ENCODE measurements at places on chromosomes 2 and 18.

GRCh38 chr18:75100832-75101630 is 107.9 kb downstream of the PTGR3 start:
- no peak for DNase-seq

DNA sequence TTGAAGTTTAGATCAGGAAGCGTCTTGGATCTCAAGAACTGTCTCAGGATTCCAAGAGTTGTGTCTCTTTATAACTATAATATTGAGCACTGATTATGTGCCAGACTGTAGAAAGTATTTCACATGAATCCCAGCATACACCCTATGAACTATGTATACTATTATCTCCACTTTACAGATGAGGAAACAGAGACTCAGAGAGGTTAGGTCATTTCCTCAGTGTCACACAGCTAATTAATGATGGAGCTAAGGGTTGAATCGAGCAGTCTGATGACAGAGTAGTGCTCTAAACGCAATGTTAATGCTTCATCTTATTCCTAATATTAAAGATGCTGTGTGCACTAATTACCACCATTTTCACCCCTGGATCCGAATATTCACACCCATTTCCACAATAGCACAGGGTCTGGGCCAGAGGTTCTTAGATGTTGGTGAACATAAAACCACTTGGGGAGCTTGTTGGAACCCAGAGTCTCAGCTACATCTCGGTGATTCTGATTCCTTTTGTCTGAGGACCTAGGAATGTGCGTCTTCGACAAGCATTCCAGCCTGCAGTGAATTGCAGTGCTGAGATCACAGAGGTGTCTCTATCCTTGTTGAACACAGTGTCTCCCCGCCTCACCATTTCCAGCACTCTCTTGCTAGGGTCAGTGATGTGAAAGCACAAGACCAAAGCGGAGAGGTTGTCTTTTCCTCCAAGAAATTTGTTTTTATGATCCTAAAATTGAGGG is 213.8 kb downstream of the SP3 start:
- DNase-seq, result no peak

- DNase-seq, result no peak
These were observed 83.2 kb upstream of the EPC2 start for GRCh38 chr2:148561389-148561788.

- DNase-seq, result no peak
These were observed 110.2 kb upstream of the CDH2 start for GRCh38 chr18:28287146-28287545.

DNA sequence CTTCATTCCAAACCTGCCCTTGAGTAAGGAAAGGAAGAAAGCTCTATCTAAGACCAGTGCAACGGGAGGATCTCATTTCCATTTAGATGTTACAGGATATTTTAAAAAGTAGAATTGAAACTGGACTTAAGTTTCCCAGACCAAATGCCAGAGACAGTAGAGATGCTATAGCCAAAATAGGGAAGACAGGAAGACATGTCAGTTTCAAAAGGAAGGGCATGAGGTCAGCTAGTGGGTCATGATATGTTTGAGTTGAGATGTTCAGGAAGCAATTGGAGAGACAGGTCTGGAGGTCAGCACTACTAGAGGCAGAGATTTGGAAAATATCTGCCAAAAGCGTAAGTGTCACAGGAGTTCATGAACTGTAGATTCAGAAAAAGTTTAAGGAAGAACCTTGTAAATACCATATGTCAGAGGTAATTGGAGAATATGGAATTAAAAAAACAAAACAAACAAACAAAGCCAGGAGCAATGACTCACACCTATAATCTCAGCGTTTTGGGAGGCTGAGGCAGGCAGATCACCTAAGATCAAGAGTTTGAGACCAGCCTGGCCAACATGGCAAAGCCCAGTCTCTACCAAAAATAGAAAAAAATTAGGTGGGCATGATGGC is 50.8 kb downstream of the EPHA4 start:
- no peak for DNase-seq

DNA sequence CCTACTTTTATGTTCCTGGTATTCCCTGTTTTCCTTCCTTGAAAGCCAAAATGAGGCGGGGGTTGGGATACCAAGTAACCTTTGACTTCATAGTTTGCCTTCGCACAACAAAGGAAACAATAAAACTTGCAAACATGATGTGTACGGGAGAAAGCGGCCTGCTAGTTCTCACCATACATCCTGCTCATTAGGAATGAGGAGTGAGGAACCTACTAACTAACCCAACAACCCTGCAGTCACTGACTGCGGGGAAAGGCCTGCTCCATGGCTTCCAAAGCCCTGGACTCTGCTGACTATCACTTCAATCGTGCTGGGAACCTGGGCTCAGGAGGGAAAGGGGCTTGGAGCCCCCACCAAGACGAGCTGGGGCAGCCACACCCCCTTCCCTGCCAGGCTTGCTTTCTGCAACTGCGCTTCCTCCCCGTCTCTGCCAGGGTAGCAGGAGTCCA is 24.2 kb downstream of the RPL31 start:
- no peak for DNase-seq

GRCh38 chr18:1296237-1296636 is 391.6 kb downstream of the ADCYAP1 start:
- no peak for DNase-seq

GRCh38 chr2:210919128-210919527 is 362.7 kb downstream of the CPS1 start:
- DNase-seq, result no peak

- no peak for DNase-seq
These were observed 70.3 kb upstream of the RMDN2 start for GRCh38 chr2:37854676-37855282.

DNA sequence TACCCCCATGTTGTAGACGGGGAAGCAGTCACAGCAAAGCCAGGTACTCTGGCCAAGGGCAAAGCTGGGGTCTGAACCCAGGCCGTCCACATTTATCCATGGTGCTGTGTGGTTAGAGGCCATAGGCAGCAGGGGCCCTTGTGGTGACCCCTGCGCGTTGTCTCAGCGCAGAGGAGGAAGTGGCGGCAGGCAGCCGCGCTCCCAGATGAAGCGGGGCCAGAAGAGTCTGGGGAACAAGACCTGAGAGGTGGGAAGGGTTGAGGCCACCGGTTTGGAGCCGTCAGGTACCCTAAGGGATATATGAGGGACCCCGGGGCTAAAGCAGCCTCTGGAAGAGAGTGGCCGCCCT is 770 bp downstream of the ZNF396 start:
- DNase-seq, result peak; percentile 2

GRCh38 chr2:224969633-224970260 is 72.5 kb downstream of the DOCK10 start:
- no peak for DNase-seq

GRCh38 chr2:31688282-31688681 is 107.5 kb upstream of the SRD5A2 start:
- DNase-seq, result no peak

DNA sequence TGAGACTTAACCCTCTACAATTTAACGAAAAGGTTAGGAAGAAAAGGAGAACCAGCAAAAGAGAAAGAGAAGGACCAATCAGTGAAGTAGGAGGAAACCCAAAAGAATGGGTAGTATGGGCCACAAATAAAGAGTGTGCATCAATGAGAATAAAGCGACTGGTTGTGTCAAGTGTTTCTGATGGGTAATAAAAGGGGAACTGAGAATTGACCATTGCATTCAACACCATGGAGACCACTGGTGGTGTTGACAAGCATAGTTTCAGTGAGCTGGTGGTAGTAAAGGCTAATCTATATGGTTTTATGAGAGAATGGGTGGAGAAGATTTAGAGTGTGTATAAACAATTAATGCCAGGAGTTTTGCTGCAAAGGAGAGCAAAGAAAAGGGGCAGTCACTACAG is 75.4 kb downstream of the CSRNP3 start:
- DNase-seq, result no peak

- DNase-seq, result no peak
These were observed 8.3 kb downstream of the TCF4 start for GRCh38 chr18:55579501-55580270.

GRCh38 chr18:46343931-46344372 is 239.8 kb downstream of the HAUS1 start:
- DNase-seq, result peak; percentile 47

- no peak for DNase-seq
These were observed 41.9 kb downstream of the ITGB6 start for GRCh38 chr2:160157861-160158829.

DNA sequence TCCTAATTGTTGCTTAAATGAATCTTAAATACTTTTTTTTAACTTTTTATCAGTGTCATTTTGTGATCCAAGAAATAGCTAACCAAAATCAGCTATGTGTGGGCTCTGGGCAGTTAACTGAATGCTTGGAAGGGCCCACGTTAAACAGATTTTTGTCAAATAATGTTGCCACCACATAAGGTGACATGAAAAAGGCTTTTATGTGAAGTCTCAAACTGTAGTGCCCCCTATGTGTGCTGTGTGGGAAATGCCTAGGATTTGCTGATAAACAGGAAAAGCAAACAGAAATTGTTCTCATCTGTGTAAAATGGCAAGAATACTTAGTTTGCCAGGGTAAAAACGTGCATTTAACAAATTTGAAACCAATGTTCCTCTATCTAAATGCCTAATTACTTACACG is 242.2 kb downstream of the ZNF516 start:
- no peak for DNase-seq

DNA sequence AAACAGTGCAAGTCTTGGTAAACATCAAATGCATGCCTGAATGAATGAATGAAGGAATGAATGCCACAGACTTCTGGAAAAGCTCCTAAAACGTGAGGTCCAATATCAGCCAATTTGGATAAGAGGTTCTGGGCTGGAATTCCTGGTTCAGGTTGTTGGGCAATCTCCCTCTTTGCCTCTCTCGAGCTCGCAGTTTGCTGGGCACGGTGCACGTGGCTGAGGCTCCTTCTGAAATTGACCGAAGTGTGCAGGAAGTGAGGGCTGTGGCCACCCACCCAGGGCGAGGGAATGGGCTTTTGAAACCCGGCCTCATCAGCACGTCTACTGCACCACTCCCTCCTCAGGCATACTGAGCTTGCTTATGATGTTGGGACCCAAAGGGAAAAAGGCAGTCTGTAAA is 288.8 kb upstream of the HS6ST1 start:
- DNase-seq, result no peak

GRCh38 chr18:32389858-32390257 is 80.8 kb downstream of the GAREM1 start:
- no peak for DNase-seq

- DNase-seq, result no peak
These were observed 39.0 kb upstream of the ZFP36L2 start for GRCh38 chr2:43265421-43265820.

GRCh38 chr18:37280701-37281393 is 284.8 kb downstream of the CELF4 start:
- DNase-seq, result no peak

GRCh38 chr2:143623231-143623908 is 494.2 kb downstream of the ARHGAP15 start:
- DNase-seq, result no peak

DNA sequence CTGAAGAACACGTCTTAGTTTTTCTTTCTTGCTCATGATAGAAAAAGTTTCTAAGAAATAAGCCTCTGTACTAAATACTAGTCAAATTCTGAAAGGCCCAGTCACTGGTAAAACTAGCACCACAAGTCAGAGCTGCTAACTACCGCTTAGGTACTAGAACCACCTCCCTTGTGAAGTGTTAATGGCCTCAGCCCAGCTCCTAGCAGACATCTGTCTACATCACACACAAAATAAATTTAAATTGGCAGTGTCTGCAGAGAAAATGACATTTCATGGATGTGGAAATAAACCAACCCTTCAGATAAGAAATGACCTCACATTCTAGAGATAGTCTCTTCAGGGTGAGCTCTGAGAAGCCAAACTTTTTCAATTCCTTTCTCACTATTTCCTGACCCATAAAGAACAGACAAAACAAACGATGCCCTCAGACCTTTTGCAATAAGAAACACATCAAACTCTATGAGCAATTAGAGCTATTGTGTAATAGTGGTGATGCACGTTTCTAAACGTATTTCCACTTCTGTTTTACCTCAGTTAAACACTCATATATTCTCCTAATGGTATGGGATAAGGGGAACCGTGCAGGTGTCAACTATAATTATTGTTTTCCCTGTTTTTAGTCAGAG is 70.3 kb upstream of the DSG1 start:
- DNase-seq, result no peak

- DNase-seq, result no peak
These were observed 48.2 kb upstream of the ALPP start for GRCh38 chr2:232330068-232330999.

DNA sequence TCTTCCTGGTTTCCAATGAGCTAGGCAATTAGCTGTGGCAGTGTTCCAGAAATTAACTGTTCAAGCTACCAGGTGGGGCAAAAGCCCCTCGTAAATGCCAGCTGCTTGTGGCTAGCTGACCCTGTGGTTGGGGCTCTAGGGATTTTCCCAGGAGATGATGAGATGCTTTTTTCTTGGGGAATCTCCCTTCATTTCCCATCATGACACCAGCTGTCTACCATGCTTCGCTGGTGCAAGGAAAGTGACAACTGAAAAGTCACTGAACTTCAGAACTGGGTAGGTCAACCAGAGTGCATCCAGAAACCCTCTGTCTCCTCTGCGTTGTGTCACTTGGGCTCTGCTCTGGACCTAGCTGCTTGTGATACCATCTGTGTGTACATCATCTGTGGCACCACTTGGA is 386.5 kb upstream of the DCC start:
- no peak for DNase-seq

DNA sequence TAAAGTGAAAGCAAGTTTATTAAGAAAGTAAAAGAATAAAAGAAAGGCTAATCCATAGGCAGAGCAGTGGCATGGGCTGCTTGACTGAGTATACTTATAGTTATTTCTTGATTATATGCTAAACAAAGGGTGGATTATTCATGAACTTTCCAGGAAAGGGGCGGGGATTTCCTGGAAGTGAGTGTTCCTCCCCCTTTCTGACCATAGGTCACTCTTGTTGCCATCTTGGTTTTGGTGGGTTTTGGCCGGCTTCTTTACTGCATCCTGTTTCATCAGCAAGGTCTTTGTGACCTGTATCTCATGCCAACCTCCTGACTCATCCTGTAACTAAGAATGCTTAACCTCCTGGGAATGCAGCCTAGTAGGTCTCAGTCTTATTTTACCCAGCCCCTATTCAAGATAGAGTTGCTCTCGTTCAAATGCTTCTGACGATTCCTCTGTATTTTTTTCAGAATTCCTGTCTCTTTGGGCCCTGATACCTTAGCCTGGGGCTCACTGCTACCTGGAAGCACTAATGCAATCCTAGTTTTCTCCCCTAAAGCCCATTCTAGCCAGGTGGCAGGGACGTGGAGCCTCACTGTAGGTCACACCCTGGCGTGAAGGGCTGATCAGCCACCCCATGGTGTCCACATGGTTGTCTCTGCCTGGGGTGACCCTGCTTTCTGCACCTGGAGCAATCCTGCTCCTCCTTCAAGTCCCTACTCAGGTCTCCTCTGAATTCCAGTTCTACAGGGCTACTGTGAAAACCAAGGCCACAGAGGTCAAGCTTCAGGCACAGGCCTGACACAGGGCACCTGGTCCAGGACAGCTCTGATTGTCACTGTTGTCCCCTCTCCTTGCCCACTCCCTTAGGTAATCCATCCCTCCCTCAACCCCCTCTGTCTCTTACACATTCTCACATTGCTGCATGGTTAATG is 6.0 kb upstream of the SLC35F6 start:
- no peak for DNase-seq

- DNase-seq, result no peak
These were observed 12.9 kb downstream of the TMEM185B start for GRCh38 chr2:120210270-120210693.

DNA sequence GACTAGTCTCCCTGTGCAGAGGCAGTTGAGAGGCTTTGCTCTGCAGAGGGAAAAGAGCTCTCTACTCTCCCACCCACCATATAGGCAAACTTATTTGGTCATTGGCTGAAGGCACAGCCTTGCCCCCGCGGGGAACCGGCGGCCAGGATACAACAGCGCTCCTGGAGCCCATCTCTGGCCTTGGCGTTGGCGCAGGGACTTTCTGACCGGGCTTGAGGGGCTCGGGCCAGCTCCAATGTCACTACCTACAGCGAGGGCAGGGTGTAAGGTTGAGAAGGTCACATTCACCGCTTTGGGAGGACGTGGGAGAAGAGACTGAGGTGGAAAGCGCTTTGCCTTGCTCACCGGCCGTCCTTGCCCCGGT is 2.2 kb downstream of the ONECUT2 start:
- DNase-seq, result no peak

All from activated effector memory CD4-positive, alpha-beta T cell treated with Interleukin-2 at 50 U/mL for 16 hours (primary cell).